Ascending aorta (tissue), 2 donors: ENCODE measurements at places on chromosomes 11 and 22. TPM values are rescaled to one million over a fixed set of nuclear protein-coding genes. Genes with fewer than 3 reads are reported as not detected.

DNA sequence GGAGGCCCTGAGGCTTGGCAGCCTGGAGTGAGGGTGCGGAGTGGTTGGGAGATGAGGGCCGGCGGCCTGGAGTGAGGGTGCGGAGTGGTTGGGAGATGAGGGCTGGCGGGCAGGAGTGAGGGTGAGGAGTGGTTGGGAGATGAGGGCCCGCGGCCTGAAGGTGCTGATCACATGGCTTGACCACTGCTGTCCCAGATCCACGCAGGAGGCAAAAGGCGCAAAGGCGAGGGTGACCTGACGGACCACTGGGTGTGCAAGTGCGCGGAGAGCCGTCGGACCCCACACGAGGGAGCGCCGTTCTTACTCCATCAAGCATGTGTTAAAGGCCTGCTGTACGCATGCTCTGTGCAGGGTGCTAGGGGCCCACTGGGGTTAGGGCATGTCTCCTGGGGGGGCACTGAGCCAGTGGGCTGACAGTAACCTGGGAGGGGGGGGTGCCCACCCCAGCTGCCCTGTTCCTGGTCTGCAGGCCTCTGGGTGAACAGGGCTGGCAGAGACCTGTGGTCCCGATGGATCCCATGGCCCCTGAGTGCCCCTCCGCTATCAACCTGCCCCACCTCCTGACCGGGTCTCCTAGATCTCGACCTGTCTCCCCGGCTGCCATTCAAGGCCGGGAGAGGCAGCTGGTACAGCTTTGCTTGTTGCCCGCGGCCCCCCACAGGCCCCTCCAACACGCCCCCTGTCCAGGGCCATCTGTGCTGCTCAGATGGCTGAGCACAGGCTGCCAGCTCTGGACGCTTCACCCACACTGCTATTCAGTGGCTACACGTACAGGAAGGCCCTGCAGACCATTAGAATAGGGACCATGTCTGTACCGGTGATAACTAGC is 21.1 kb downstream of the MRGPRD start:
- DNase-seq: no peak

DNA sequence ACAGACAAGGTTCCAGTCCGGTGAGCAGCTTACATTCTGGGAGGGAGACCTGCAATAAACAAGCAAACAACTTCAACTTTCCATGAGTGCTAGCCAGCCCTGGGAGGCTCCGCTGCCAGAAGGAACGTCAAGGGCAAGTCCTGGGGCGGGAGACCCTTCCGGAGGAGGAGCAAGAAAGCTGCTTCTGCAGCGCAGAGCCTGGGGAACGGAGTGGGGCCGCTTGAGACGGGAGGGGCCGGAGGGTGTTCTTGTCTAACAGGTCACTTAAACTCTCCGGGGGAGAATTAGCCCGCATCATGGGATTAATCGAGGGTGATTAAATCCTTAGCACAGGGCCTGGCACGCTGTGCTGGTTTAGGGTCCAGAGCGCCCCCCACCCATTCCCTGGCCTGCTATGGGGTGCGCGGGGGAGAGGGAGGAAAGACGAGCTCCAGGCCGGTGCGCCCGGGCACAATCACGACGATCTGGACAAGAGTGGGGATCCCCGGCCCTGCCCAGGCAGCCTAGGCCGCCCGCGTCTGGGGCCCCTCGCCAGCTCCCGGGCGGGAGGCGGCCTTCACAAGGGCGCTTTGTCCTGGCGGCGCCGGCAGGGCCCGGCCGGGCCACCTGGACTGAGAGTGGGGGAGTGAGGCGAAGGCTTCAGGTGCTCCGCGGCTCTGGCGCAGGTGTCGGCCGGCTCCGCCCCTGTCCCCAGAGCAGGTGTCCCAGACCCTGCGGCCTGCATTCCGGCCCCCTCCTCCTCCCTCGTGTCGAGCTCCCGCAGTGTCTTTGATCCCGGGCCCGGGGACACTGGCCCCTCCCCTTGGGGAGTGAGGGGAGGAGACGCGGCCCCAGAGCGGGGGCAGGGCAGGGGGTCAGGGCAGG is 663 bp upstream of the LARGE2 start:
- no peak for DNase-seq

Gene MMP11
- 7.6 TPM for total RNA-seq

Gene SLC16A8
- total RNA-seq: not detected

Gene OR51B2
- not detected for total RNA-seq

Gene MTMR2
- total RNA-seq: 14.7 TPM

DNA sequence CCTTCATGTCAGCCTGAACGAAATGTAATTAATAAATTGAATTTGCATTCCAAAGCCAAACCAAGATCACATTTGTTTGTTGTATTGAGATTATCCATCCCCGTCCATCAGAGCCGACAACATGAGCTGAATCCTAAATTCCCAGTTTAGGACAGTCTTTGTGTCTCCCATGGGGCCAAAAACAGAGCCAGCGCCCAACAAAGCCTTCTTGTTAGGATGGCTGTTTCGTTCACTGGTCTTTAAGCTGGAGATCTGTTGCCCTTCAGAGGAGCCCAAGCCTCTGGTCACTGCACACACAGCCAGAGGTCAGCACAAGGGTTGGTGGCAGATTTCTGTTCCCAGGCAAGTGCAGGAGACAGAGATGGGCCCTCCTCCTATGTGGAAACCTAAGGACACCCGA is 25.8 kb downstream of the DSCAML1 start:
- no peak for DNase-seq

GRCh38 chr11:106937111-106937510 is 81.2 kb downstream of the GUCY1A2 start:
- DNase-seq: no peak

GRCh38 chr11:113553235-113553634 is 78.0 kb upstream of the DRD2 start:
- no peak for DNase-seq

DNA sequence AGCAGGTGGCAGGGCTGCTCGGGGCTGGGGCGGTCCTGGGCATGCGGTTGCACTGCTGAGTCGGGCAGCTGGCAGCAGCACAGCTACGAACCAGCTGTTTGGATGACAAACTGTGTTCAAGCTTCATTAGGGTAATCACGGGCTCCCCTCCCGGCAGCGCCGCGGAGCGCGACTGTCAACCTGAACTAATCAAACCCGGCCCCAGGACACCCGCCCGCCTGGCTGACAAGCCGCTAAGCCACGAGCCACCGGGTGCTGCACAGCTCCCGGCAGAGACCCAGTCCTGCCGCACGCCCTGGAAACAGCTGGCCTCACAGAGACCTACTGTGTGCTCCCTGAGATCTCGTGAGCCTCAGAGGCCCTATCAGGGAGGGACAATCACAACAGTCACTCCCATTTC is 60.6 kb upstream of the TCF20 start:
- no peak for DNase-seq

DNA sequence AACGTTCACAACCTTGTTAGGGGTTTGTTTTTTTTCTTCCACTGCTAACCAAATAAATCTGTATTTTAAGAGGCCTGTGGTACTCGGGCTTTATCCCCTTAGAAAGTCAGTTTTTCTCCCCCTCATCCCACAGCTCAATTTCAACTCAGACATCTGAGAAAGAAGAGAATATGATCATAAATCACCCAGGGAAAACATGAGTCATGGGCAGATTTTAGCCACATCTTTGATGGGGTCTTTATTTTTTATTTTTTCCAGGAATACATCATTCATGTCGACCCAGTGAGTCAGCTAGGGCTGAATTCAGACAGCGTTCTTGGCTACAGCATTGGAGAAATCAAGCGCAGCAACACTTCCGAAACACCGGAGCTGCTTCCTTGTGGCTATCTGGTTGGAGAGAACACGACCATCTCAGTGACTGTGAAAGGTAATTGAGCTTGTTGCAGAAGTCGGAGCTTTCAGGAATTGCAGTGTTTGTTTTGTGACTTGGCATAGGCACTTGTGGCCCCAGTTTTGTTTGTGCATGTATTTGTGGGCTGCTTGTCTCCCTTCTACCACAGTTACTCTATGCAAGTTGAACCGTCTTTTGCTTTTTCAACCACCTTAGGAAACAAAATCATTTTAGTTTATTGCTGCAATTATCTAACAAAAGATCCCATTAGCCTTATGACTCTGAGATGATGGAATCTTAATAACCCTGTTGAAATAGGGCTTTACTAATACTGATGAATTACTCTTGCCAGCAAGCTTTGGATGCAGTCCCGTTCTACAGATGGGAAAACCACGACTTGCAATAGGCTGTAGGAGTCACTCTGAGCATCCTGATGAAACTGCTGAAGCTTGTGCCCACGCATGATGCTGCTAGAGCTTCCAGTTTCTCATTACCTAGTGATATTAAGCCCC is 62.7 kb downstream of the DBX1 start:
- no peak for DNase-seq

DNA sequence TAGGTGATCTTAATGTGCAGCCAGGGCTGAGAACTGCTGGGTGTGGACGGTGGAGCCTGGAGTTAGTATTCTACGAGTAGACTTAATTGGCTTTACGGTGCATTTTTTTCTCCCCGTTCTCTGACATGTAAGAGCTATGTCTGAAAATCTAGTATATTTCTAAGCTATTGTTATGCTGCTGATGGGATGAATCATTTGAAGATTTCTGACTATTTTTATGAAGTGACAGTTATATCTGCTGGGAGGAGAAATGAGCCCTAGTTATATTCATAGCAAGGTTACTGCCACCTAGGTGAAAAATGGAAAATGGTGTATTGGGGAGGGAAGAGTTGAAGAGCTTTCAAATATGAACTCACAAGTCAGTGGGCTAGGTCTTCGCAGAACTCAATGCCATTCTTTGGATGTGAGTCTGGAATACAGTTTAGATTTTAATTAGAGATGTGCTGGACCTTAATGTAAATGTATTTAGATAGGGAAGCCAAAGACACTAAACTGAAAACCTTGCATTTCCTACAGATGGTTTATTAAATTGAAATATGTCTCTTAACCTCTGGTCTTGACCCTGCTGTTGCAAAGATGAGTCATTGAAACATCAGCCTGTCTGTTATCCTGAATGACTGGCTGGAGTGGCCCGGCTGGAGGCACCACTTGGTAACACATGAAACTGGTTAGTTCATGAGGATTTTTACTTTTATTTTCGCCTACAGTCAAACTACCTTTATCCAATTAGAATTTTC is 293.7 kb downstream of the DDX10 start:
- DNase-seq: no peak

- DNase-seq: no peak
These were observed 1321.7 kb downstream of the TBC1D22A start for GRCh38 chr22:48084041-48084728.

DNA sequence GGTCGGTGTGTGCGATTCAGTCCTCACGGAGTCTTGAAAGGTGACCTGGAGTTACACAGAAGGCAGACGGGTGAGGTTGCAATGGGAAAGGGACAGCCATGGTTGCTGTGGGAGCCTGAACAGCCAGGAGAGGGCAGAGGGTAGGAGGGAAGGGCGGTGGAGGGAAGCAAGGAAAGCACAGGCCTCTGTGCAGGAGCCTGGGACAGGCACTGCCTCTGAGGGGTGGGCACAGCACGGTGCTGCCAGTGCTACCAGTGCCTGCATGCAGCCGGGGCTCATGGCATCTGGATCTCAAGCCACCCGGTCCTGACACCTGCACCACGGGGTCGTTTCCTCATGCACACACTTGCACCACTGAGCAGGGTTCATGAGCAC is 401.0 kb downstream of the TBC1D22A start:
- no peak for DNase-seq

GRCh38 chr11:15826826-15827225 is 529.5 kb downstream of the SOX6 start:
- DNase-seq: no peak

Gene OR4A16
- not detected for total RNA-seq
